Astrocyte (in vitro differentiated cells and primary cell): ENCODE measurements at places on chromosomes 3 and 15. TPM values are rescaled to one million over a fixed set of nuclear protein-coding genes. Genes with fewer than 3 reads are reported as not detected.

The MUC20 gene
- 0.41 TPM in 1 of 2 replicates, not detected in the other for total RNA-seq

The PCLAF gene
- total RNA-seq: 1.8 and 2.5 TPM in 2 replicates

The SLC15A2 gene
- 0.19 and 0.89 TPM in 2 replicates for total RNA-seq

The GPR62 gene
- not detected in 2 replicates for total RNA-seq

The ROBO1 gene
- 71.7 and 94.2 TPM in 2 replicates for total RNA-seq

The SLC27A2 gene
- 0.82 TPM in 1 of 2 replicates, not detected in the other for total RNA-seq

The HIGD2B gene
- not detected in 2 replicates for total RNA-seq

The PARL gene
- total RNA-seq: 62.1 and 64.7 TPM in 2 replicates

The CAV3 gene
- total RNA-seq: not detected in 2 replicates

The CAND2 gene
- total RNA-seq: 3.8 and 4.6 TPM in 2 replicates

The GOLGA8Q gene
- total RNA-seq: 0.54 and 0.84 TPM in 2 replicates

The P2RY14 gene
- total RNA-seq: 0.11 TPM in 1 of 2 replicates, not detected in the other

The SMAD6 gene
- 2.7 and 4.0 TPM in 2 replicates for total RNA-seq

The PIF1 gene
- 0.48 and 1.7 TPM in 2 replicates for total RNA-seq
